ENCODE measurements at places on chromosomes 7 and 10. TPM values are rescaled to one million over a fixed set of nuclear protein-coding genes. Genes with fewer than 3 reads are reported as not detected.

The MKI67 gene
- total RNA-seq, result 4.6 TPM

- no peaks in the 10 kb centered on the region for H3K27me3 ChIP-seq
- no peak overlapping the region for H3K4me3 ChIP-seq
- H3K27ac ChIP-seq, result peak overlapping the region; percentile 80
- H3K36me3 ChIP-seq, result no peaks in the 10 kb centered on the region
- peaks cover 36% of the 10 kb centered on the region for H3K4me1 ChIP-seq
Measured at GRCh38 chr7:70634610-70635068, 497.3 kb upstream of the GALNT17 start.

DNA sequence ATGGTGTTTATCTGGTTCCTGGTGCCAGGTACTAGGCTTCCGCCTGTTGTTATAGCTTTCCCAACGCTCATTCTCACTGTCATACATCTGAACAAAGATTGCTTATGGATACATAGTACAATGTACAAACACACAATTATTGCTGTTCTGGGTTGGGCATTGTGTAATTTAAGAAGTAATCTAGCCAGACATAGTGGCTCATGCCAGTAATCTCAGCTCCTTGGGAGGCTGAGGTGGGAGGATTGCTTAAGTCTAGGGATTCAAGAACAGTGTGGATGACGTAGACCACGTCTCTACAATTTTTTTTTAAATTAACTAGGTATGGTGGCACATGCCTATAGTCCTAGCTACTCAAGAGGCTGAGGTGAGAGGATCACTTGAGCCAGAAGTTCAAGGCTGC is 9.3 kb upstream of the CROT start:
- no peaks in the 10 kb centered on the region for H3K36me3 ChIP-seq
- H3K27me3 ChIP-seq, result no peaks in the 10 kb centered on the region
- no peak overlapping the region for H3K4me3 ChIP-seq

The PAPSS2 gene
- 58.5 TPM for total RNA-seq

The GATAD1 gene
- total RNA-seq, result 23.1 TPM

- peak; percentile 80 for DNase-seq
- peak overlapping the region; percentile 43 for H3K27ac ChIP-seq
- no peak overlapping the region for H3K4me3 ChIP-seq
- peaks cover 9% of the 10 kb centered on the region for H3K4me1 ChIP-seq
Measured at GRCh38 chr10:46006219-46006618, 24.2 kb downstream of the NCOA4 start.

DNA sequence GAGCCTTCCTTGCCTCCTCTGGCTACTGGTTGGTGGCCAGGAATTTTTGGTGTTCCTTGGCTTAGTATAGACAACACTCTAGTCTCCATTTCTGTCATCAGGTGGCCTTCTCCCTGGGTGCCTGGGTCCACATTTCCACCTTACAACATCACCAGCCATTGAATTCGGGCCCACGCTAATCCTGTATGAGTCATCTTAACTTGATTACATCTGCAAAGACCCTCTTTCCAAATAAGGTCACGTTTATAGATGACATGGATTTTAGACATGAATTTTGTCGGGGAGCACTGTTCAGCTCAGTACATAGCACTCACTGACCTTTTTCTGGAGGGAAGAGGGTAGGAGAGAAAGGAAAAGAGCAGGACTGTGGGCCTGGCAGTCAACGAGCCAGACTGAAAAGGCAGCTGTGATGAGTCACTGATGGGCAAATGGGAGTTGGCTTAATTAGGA is 39.4 kb downstream of the MMRN2 start:
- H3K27me3 ChIP-seq, result no peaks in the 10 kb centered on the region
- peak; percentile 60 for DNase-seq
- H3K4me3 ChIP-seq, result no peak overlapping the region
- H3K4me1 ChIP-seq, result peaks cover 9% of the 10 kb centered on the region

DNA sequence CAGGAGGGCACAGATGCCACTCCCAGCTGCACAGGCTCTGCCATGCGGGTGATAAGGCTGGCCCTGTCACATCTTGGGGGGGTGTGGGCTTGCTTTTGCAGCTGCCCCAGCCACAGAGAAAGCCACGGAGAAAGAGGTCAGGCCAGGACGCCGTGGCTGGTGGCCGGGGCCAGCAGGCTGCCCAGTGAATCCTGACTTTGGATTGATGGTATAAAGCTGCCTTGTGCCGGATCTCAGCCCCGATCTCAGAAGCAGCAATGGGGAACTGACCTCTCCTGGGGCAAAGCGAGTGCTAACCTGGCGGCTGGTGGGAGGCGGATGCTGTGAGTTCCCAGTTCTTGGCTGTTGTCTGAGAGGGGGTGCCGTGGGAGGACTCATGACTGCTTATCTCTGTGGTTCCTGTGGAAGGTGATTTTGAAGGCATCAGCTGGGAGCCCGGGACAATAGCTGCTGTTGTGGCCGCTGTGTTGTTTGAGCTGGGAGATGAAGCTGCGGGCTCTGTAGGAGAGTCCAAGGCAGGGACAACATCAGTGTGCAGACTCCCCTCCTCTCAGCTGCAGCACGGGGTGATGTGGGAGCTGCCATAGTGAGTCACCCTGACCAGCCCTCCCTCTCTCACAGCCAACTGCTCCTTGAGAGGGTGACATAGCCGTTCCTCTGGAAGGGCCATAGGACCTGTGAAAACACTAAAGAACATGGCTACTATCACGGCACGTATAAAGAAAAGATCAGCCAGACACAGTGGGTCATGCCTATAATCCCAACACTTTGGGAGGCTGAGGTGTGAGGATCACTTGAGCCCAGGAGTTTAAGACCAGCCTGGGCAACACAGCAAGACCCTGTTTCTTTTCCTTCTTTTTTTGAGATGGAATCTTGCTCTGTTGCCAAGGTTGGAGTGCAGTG is 17.0 kb downstream of the IL15RA start:
- no peaks in the 10 kb centered on the region for H3K36me3 ChIP-seq
- DNase-seq, result peak; percentile 67

- H3K4me3 ChIP-seq, result peak overlapping the region; percentile 24
- peak overlapping the region; percentile 97 for H3K27ac ChIP-seq
- peak; percentile 99 for DNase-seq
- H3K4me1 ChIP-seq, result peaks cover 37% of the 10 kb centered on the region
- no peaks in the 10 kb centered on the region for H3K27me3 ChIP-seq
Measured at GRCh38 chr7:2757904-2758672, 70.1 kb downstream of the AMZ1 start.

DNA sequence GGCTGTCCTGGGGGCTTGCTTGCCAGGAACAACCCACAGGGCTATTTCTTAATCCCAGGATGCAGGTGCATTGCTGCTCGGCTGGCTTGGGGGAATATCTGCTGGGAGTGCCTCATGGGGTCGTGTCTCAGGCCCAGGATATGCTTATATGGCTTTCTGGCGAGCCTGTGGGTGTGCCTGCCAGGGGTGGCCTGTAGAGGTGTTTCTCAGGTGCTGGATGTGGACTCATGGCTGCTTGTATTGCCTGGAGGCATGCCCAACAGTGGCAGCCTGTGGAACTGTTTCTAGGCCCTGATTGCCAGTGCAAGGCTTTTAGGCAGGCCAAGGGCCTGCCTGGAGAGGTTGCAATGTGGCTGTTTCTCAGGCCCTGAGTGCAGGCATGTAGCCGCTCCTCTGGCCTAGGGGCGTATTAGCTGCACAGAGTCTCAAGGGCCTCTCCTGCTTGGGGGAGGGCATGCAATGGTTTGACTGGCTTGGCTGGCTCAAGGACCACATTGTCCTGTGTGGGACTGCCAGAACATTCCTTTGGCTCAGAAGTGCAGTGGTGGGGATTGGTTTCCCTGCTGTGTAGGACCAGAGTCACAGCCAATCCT is 202.1 kb downstream of the ATRNL1 start:
- no peak for DNase-seq
- H3K4me1 ChIP-seq, result no peaks in the 10 kb centered on the region
- no peaks in the 10 kb centered on the region for H3K27me3 ChIP-seq
- H3K27ac ChIP-seq, result no peak overlapping the region

DNA sequence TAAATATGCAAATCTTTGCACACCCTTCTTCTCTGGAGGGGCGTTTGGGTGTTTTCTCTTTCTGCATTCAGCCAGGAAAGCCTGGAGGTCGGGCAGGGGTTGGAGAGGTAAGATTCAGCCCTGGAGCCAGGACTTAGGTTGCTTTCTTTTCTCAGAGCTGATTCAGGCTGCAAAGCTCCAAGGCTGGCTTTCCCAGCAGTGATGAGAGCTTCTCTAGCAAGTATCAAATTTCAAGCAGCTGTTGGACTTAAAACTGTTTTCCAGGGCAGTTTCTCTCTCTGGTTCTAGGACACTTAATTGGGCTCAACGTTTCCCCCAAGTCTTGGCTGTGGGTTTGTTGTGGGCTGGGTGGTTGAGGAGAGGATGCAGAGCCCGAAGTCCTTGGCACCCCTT is 608 bp downstream of the AKR1B10 start:
- DNase-seq, result peak; percentile 74
- peaks cover 4% of the 10 kb centered on the region for H3K4me1 ChIP-seq
- no peak overlapping the region for H3K4me3 ChIP-seq
- peaks cover 5% of the 10 kb centered on the region for H3K27me3 ChIP-seq

DNA sequence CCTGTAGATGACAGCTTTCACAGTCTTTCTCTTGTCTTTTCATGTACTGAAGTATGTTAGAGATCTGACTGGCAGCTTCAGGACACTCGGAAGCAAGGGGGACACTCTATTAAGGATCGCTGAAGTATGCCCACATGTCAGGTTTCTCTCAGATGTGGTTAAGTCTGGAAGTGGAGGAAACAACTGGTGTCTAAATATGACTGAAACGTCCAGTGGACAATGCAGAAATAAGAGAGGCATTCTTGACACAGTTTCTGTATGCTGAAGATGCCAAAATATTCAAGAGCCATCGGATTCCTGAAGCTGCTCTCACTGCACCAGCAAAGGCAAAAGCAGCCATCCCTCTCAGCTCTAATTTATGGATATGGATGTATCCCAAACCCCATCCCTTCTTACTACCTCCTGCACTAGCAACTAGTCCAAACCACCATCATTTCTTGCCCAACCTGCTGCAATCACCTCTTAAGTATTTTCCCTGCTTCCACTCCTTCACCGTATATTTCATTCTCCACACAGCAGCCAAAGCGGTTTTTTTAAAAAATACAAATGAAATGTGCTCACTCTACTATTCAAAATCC is 113.4 kb downstream of the REEP3 start:
- no peaks in the 10 kb centered on the region for H3K36me3 ChIP-seq
- peaks cover 13% of the 10 kb centered on the region for H3K4me1 ChIP-seq
- DNase-seq, result peak; percentile 70
- no peak overlapping the region for H3K27ac ChIP-seq
- no peak overlapping the region for H3K4me3 ChIP-seq
- no peaks in the 10 kb centered on the region for H3K27me3 ChIP-seq

The ZNF727 gene
- not detected for total RNA-seq

- H3K27ac ChIP-seq, result peak overlapping the region; percentile 86
- no peaks in the 10 kb centered on the region for H3K27me3 ChIP-seq
- peaks cover 50% of the 10 kb centered on the region for H3K4me1 ChIP-seq
- H3K36me3 ChIP-seq, result no peaks in the 10 kb centered on the region
- H3K4me3 ChIP-seq, result no peak overlapping the region
- DNase-seq, result no peak
Measured at GRCh38 chr10:132515811-132516726, 21.5 kb upstream of the INPP5A start.

The AKR1D1 gene
- total RNA-seq, result not detected

GRCh38 chr7:112383671-112384417 is 66.4 kb upstream of the IFRD1 start:
- DNase-seq, result no peak
- peaks cover 4% of the 10 kb centered on the region for H3K27me3 ChIP-seq
- H3K27ac ChIP-seq, result no peak overlapping the region
- no peaks in the 10 kb centered on the region for H3K4me1 ChIP-seq
- no peaks in the 10 kb centered on the region for H3K36me3 ChIP-seq
- no peak overlapping the region for H3K4me3 ChIP-seq

- H3K36me3 ChIP-seq, result no peaks in the 10 kb centered on the region
- peaks cover 22% of the 10 kb centered on the region for H3K4me1 ChIP-seq
- H3K4me3 ChIP-seq, result no peak overlapping the region
- no peak overlapping the region for H3K27ac ChIP-seq
- no peaks in the 10 kb centered on the region for H3K27me3 ChIP-seq
Measured at GRCh38 chr10:128060341-128061250, 65.6 kb downstream of the MKI67 start.

GRCh38 chr7:140920745-140921144 is 4.0 kb downstream of the BRAF start:
- H3K27ac ChIP-seq, result no peak overlapping the region
- no peaks in the 10 kb centered on the region for H3K36me3 ChIP-seq

GRCh38 chr7:75669579-75669978 is 69.2 kb downstream of the HIP1 start:
- no peak for DNase-seq
- no peak overlapping the region for H3K4me3 ChIP-seq
- H3K27me3 ChIP-seq, result no peaks in the 10 kb centered on the region
- no peaks in the 10 kb centered on the region for H3K4me1 ChIP-seq
- no peak overlapping the region for H3K27ac ChIP-seq
- H3K36me3 ChIP-seq, result no peaks in the 10 kb centered on the region
